ENCODE measurements at places on chromosomes 12 and 14.

- no peak for DNase-seq
These were observed 73.2 kb downstream of the FERMT2 start for GRCh38 chr14:52877628-52878027.

GRCh38 chr14:63800651-63801375, 52.0 kb upstream of the SYNE2 start:
- DNase-seq: no peak

DNA sequence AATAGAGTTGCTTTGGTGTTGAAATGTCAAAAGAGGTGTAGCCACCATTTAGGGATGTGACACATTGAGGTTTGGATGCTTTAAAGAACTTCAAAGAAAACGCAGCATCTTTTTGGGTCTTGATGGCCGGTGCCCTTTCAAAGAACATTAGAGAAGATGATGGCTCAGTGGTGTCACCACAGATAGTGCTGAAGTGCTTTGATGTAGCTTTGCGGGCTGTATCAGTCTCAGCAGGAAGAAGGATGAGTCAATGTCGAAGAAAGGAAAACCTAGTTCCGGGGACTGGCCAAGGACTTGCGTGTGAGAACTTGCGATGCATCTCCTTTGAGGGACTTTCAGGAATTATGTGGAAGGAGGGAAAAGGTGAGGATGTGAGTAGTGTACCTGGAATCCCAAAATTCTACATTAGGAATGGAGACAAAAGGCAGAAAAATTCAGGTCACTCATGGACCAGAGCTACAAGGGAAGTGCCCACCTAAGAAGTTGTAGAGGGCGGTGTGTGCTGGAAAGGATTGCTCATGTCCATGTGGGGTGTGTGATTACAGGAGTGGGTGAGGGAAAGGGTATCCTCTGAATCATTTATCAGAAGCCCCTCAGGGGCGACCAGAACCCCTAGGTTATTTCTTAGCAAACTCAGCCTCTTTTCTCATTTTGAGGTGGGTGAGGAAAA, 39.7 kb upstream of the GZMB start:
- DNase-seq: peak; percentile 90

GRCh38 chr12:50964432-50964831, 12.1 kb downstream of the HIGD1C start:
- no peak for DNase-seq

DNA sequence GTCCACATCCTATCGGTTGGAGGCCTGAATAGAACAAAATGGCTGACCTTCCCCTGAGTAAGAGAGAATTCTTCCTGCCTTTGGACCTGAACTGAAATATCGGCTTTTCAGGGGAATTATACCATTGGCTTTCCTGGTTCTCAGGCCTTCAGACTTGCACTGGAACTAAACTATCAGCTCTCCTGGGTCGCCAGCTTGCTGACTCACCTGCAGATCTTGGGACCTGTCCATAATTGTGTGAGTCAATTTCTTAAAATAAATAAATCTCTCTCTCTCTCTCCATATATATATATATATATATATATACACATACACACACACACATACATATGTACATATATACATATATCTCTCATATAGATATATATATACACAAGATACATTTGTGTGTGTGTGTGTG, 41.6 kb downstream of the KCNK10 start:
- DNase-seq: no peak

- DNase-seq: peak; percentile 53
These were observed 256.3 kb upstream of the SFSWAP start for GRCh38 chr12:131454418-131455217.

DNA sequence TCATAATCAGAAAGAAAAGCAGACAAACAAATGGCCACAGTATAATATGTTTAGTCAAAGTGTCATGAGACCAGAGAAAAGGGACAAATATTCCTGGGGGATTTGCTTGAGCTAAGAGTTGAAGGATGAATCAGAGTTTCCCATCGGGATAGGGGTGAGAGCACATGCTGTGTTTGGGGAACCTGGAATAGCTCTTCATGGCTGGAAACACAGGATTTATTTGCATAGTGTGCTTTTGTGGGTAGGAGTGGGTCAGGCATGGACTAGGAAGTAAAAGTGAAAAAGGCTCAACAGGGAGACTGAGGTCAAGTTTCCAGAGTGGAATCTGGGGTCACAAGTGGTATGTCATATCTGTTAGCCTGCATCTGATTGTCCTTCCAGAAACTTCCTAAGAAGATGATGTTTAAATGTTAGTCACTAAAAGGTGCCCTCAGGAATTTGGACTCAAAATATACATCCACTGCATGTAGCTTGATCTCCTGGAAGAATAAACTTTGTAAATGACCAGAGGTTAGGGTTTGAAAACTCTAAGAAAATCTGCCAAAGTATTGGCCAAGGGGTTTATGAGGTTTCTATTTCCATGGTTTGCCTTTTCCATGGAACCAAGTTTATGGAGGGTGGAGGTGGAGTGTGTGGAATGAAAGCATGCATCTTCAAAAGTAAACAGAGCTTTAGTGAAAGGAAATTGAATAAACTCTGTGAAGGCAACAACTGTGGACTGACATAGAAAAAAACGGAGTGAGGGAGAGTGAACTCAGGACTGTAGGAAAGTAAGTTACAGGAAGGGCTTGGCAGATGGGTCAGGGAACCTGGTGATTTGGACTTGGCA, 344.6 kb downstream of the C12orf75 start:
- no peak for DNase-seq

GRCh38 chr14:99660794-99661193, 15.9 kb downstream of the HHIPL1 start:
- DNase-seq: no peak

GRCh38 chr14:21191809-21192446, 36.1 kb upstream of the OR5AU1 start:
- DNase-seq: peak; percentile 87

DNA sequence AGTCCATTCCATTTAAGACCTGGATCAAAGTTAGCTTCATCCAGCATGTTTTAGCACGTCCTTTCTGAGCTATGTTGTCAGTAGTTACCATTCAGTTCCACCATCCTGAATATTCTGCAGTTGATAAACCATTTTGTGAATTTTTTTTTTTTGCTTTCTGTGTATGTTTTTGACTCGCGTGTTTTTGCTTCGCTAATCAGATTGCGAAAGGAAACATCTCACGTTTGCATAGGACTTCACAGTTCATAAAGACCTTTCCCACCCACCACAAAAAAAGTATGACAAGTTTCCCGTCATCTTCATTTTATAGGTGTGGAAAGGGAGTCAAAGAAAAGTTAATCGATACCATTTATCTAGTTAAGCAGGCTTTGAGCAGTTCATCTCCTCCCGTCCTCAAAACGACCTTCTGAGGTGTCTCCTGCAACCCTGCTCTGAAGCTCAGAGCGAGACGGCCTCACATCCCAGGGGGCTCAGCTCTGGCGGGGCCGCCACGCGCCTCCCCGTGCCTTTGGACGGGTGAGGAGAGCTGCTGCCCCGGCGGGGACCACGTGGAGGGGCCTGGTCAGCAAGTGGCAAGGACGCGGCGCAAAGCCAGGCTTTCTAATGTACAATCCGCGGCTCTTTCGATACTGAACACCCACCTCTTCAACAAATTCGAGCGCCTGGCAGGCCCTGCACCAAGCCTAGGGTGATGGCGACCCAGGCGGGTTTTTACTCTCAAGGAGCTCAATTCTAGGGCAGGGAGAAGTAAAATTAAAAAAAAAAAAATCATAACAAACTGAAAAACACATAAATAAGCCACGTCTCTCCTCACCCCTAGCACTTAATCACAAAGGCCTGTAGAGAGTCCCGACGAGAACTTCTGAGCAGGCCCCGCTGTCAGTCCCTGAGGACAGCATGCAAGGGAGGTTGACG, 988 bp upstream of the TMEM263 start:
- peak; percentile 45 for DNase-seq

GRCh38 chr12:52528641-52529143, 8.5 kb upstream of the KRT5 start:
- no peak for DNase-seq

GRCh38 chr14:77498120-77498979, at the start of gene ISM2:
ISM2 (minus strand) TSS chr14:77498816; CDS start chr14:77498793, 23 bp downstream.
- DNase-seq: peak; percentile 64

DNA sequence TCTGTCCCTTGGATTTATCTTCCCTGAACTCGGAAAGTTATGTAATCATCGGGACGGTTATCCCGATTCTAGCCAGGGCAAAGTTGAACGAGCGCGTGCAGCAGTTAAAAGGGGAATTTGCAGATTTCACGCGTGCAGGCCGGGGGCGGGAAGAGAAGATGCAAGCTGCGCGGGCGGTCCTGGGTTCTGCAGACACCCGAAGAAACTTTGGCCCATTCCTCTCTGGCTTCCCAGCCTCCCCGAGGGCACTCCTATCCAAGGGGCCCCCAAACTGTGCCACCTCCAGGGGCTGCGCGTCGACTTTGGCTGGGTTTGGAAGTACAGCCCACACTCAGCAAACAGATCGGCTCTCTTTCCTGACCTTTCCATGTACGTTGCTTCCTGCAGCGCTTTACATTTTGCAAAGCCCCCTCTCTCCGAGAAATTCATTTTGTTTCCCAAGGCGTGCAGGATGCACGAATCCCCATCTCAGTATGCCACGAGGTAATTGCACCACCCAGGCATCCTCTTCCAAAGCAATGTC, 941 bp upstream of the PPP1CC start:
- DNase-seq: no peak

DNA sequence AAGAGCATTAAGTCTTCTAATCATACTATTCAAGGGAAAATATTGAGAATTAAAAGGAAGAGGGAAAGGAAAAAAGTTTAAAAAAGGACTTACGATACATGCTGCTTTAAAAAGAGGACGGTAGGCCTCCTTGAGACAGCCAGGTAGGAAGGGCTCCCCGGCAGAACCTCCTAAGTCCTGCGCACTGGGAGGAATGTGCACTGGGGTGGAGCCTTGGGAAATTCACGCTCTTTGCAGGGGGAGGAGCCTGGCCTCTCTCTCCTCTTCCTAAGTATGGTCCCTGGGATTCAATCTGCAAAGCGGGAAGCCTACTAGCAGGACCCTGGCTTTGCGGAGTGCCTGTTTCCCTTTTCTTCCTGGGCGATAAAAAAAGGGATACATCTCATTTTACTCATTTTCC, 553.0 kb downstream of the RPS29 start:
- no peak for DNase-seq

DNA sequence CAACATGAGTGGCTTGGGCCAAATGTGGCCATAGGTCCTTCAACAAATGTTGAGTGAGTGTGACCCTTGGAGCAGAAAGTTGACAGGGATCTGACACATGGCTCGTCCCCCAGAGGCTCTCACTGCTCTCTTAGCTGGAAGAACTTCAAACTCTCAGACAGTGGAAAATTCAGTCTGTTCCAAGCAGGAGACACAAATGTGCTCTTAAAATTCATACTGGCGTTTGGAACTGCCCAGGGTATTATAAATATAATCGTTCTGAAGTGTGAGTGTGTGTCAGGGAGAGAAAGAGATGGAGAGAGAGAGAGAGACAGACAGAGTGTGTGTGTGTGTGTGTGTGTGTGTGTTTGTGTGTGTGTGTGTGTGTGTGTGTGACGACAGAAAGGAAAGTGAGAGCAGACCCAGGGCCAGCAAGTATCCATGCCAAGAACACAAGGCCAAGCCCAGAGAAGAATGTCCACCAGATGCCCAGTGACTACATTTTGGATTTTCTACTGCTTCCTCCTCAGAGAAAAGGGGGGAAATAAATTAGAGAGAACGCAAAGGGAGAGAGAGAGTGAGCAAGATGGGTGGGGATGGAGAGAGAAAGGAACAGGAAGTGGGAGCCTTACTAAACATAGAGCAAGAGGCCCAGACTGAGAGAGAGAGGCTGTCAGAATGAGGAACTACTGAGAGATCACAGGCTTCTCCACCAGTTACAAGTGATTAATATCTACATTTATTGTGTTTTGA, 193.6 kb upstream of the NUDT4 start:
- no peak for DNase-seq

GRCh38 chr14:60865378-60866127, 115.3 kb downstream of the TRMT5 start:
- no peak for DNase-seq

DNA sequence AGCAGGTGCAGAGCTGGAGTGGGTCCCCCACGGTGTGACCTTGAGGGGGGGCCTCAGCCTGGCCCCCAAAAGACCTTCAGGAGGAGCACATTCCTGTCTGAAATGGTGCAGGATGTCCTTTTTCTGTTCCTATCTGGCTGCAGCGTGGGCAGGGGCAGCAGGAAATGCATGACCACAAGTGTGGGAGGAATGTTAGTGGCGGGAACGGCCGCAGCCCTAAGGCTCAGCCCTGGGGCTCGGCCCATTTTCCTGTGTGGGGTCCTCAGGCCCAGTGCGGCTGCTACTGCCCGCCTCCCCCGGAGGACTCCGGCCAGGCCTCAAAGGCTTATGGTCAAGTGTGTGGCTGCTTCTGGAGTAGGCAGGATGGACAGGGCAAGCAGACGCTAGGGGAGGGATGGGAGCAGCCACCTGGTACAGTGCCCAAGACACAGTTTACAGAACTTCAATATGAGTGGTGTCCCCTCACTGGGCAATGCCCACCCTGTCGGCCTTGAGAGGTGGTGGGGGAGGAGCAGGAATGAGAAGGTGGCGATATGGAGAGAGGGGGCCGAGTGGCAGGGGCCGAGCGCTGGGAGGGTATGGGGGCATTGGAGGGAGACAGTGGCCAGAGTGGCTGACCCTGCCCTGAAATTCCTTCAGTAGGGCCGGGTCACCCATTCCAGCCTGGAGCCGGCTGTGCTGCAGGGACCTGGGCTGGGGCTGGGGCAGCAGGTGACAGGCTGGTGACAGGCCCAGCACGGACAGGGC, 137.4 kb downstream of the CALM1 start:
- no peak for DNase-seq

DNA sequence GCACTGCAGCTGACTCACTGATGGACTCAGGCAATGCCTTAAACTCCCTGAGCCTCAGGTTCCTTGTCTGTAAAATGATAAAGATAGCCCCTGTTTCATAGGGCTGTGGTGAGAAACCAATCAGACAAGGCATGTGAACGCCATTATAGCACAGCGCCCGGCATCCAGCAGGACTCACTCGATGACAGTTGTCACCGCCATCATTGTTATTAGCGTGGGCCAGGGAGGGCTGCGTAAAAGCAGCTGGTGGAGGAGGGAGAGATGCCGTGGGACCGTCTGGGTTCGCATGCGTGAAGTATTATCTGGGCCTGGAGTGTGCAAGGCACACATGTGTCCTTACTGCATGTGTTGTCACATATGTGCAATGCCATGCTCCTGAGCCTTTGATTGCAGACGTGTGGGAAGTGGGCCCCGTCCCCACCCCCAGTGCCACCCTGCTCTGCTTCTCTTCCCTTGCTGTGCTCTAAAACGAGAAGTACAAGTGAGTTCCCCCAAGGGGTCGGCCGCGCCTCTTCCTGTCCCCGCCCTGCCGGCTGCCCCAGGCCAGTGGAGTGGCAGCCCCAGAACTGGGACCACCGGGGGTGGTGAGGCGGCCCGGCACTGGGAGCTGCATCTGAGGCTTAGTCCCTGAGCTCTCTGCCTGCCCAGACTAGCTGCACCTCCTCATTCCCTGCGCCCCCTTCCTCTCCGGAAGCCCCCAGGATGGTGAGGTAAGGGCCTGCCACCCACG, at the start of gene PTPN6:
Gene PTPN6, plus strand, starts transcription at position 546 of the 730 bp plus-strand sequence. Its CDS starts 157 bp downstream, at position 703.
- peak; percentile 85 for DNase-seq
